Nephron progenitor cell (in vitro differentiated cells): ENCODE measurements at places on chromosomes 4 and X.

DNA sequence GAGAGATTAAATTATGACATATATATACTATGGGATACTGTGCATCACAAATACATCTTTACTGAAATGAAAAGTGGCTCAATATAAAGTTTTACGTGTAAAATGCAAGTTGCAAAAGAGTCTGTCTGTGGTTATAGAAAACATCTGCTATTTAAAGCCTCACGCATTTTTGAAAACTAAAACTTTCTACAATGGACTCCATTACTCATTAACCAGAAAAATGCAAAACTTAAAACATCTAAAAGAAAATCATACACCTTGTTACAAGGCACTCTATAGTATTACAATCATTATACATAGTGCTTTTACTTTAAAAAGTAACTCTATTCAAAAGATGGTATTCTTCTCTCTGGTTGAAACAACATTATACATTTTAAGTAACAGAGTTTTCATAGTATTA lies 755.6 kb downstream of the DMD start:
- DNase-seq, result no peak

GRCh38 chrX:112636288-112636687 lies 43.5 kb downstream of the LHFPL1 start:
- DNase-seq, result no peak

- no peak for DNase-seq
Measured at GRCh38 chr4:86300516-86300915, 59.3 kb downstream of the MAPK10 start.

- no peak for DNase-seq
Measured at GRCh38 chr4:123017078-123017477, 94.7 kb upstream of the NUDT6 start.

DNA sequence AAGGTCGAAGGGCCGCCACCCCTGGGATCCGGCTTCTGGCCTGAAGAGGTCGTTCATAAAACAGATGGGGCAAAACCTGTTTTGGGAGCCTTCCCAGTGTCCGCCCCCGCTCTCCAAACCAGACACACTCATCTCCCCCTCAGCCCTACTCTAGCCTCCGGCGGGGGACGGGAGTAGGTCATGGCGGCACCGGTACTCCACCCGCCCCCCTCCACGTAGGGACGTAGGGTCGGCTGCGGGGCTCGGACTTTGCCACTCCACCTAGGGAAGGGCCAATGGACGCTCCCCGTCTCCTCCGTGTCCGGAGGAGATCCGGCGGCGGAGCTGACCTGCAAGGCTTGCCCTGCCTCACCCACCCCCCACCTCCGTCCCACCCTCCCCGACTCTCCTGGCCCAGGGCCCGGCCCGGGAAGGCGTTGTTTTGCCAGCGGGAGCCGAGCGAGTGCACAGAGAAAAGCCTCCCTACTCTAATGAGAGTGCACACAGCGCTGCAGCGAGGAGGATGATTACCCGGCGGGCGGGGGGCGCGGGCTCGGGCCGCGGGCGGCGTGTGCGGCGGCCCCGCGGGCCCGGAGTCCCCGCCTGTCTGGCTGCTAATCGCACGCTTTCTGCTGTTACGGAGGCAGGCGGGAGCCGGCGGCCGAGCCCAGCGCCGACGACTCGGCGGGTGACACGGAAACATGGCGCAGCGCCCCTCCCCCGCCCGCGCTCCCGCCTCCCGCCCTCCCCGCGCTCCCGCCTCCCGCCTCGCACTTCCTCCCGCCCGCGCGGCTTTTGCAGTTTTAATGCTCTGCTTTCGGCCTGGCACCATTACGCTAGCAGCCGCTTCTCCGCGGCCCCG lies 8.3 kb upstream of the BCOR start:
- peak; percentile 71 for DNase-seq

DNA sequence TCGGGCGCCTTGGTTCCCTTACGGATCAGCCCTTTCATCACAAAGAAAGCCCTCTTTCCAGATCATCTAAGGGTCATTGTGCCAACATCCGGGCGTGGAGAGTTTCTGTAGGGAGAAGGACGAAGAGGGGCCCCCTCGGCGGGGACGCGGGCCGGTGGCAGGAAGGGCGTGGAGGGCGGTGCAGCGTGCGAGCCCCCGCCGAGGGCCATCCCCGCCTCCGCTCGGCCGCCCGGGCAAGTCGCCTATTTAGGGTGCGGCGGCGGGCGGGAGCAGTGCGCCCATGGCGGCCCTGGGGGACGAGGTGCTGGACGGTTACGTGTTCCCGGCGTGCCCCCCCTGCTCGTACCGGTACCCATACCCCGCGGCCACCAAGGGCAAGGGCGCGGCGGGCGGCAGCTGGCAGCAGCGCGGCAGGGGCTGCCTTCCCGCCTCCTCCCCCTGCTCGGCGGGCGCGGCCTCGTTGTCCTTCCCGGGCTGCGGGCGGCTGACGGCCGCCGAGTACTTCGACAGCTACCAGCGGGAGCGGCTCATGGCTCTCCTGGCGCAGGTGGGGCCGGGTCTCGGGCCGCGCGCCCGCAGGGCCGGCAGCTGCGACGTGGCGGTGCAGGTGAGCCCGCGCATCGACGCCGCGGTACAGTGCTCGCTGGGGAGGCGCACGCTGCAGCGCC lies at the start of gene ZAR1:
ZAR1 (plus strand) TSS at position 241 of the 668 bp plus-strand sequence; CDS start at position 281, 40 bp downstream.
- DNase-seq, result peak; percentile 43

DNA sequence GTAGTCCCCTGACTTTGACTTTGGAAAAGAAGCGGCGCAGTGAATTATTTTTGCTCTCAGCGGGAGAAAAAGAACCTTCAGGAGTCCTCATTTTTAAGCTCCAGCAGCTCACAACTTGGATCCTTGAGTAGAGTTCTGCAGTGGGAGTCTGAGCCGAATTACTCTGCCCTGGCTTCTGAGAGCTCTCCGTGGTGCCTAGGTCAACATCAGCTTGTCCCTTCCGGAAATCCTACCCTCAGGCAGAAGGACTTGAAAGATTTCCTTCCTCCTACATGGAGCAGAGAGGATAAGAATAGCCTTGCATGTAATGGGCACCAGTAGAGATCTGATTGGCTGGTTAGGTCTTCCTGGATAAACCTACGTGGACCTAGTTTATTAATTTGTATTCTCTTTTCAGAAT lies 549.7 kb upstream of the TENM3 start:
- DNase-seq, result no peak

DNA sequence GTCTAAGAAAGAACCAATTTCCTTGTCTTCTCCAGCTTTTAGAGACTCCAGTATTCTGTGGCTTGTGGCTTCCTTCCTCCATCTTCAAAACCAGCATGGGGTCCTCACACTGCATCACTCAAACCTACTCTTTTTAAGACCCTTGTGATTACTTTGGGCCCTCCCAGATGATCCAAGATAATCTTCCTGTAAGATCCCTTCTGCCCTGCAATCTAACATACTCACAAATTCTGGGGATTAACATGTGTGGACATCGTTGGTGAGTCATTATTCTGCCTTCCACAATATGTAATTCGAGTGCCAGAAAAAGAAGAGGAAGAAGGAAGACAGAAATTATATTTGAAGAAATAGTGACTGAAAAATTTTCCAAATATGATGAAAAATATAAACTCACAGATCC lies 47.9 kb downstream of the BEND4 start:
- DNase-seq, result no peak

DNA sequence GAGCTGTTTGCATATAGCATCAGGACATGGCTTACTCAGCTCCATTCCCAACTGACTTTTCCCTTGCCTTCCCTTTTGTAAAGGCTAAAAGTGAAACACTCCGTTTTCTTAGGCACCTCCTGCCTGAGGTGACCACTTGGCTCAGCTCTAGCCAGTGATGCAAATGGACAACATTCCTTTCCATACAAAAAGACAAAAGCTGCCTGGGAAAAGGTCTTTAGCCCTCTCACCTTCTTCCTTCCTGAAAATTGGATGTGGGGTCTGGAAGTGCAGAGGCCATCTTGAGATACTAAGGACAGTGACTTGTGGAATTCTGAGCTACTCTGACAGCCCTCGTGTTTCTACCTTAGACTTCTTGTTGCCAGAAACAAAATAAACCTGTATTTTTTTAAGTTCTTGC lies 27.7 kb upstream of the SFRP2 start:
- no peak for DNase-seq

DNA sequence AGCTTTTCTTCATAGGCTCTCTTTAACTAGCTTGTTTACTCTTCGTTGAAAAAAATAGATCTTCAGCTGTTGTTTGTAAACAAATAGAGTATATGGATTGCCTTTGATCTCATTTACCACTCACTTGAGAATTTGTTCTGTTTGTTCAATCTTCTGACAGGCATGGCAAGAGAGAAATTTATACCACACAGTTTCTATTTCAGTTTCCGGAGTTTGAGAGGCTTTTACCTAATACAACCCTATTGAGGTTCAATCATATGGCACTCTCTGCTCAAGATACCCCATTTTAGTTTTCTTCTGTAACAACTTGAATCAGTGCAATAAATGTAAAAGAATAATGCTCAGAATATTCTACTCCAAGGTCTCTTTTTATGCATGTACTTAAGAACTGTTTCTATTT lies 148.0 kb downstream of the EMCN start:
- DNase-seq, result no peak

DNA sequence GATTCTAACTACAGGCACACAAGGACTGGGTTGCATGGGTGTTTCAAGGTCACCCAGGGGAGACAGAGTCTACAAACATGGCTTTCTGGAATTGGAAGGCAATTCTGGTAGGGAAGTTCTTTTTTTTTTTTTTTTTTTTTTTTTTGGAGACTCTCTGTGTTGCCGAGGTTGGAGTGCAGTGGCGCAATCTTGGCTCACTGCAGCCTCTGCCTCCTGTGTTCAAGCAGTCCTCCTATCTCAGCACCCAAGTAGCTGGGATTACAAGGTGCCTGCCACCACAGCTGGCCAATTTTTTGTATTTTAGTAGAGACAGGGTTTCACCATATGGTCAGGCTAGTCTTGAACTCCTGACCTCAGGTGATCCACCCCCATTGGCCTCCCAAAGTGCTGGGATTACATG lies 16.3 kb upstream of the FHDC1 start:
- no peak for DNase-seq

DNA sequence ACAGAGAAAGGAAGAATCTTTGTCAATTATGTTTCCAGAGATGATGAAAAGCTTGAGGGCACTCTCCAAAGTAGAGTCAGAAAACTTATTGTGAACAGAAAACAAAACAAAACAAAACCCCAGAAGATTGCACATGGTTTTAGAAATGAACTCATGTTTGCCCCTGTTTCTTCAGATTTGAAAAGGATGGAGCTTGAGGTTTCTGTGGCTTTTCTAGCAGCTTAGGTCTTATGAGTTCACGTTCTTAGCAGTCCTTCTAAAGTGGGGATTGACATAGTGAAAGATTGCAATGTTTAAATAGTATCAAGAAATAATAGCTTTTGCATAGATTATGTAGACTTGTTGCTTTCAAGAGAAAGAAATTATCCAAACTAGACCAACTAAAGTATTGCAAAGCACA lies 421.8 kb downstream of the GBA3 start:
- DNase-seq, result no peak
